ENCODE measurements at places on chromosomes 13 and 19.

DNA sequence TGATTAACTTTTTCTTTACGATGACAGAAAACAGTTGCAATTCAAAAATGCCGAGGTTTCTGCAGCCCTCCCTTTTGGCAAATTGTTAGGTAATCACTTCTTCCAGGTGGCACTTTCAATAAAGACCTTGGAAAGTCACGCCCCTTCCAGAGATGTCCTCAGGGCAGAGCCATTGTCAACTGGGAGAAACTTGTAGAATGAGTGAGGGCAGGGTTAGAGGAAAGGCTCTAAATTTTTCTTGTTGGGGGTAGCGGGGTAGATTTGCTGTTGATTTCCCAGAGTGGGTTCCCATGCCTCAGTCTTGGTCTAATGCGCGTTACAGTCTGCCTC lies 421.1 kb downstream of the FGF9 start:
- DNase-seq: no peak

DNA sequence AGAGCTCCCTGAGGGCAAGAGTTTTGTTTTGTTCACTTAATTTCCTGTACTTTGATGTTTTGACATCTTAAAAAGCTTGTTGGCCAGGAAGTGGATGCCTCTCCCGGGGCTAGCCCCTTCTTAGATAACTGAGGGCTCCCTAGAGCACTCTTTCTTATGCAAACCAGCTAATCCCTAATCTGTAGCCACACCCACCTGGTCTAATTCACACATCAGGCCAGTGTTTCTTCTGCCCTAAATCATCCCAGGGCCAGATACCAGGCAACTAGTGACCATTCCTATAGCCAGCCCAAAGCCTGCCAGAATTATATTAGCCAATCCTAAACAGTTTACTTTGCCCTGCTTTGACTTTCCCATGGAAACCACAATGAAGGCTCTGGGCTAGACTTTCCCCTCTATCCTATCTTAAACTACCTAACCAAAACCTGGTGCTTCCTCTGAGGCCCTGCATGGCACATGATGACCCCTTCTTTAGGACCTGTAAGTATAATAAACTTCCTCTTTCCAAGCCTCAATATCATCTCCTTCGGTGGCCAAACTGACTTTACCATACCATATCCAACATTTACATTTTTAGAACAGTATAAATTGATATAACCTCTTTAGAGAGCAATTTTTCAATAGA lies 24.8 kb downstream of the WBP4 start:
- DNase-seq: no peak

- DNase-seq: no peak
Measured at GRCh38 chr13:32105653-32106313, 74.2 kb downstream of the FRY start.

- no peak for DNase-seq
Measured at GRCh38 chr13:60494296-60494695, 97.3 kb downstream of the TDRD3 start.

- no peak for DNase-seq
Measured at GRCh38 chr13:30802501-30802900, 67.2 kb downstream of the ALOX5AP start.

- DNase-seq: no peak
Measured at GRCh38 chr13:49443357-49443703, 534 bp downstream of the CAB39L start.

DNA sequence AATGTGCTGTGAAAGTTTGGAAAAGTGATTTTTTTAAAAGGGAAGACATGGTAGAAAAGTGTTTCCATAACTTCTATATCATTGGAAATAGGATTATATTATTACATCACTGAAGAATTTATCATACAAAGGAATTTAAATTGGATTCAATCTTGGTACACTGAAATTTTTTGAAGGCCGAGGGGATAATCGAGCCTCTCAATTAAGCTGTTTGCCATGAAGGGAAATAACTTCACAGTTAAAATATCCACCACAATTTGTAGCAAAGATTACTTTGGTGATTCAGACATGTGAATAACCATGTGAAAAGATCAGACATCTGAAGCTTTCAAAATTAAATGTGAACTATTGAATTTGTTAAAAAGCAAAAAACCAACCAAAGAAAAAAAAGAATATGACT lies 215.3 kb downstream of the KLF5 start:
- no peak for DNase-seq

DNA sequence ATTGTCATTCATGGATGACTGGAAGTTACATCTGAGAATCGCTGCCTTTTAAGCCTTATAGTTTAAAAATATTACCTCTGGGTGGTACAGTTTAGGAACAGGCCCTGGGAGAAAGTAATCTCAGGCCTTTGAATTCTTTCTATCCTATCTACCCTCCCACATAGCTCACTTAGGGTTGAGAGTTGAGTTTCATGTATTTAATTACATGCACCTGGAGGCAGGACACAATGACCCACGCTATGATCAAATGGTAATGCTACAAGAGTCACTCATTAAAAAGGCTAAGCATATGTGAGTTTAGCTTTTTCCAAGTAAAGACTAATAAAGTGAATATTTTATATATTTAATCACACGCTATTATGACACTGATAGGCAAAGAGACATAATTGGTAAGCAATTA lies 25.3 kb upstream of the MED4 start:
- DNase-seq: no peak

GRCh38 chr13:81488021-81488420 lies 1147.1 kb upstream of the SPRY2 start:
- no peak for DNase-seq

DNA sequence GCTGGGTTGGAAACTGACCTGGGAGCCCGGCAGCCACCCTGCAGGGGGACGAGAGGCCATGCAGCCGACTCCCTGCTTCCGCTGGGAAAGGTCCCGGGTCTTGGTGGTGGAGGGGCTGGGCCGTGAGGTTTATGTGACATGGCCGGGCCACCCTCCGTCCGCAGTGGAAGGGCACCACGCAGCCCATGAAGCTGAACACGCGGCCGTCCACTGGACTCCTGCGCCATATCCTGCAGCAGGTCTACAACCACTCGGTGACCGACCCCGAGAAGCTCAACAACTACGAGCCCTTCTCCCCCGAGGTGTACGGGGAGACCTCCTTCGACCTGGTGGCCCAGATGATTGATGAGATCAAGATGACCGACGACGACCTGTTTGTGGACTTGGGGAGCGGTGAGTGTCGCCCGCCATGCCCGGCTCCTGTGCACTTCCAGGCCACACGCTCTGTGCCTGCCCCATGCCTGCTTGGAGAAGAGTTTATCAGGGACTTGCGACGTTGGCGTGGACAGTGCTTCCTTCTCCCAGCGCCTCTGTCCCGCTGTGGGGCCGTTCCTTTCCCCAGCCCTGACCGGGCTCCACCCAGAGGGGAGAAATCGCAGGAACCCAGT lies 27.2 kb downstream of the DOT1L start:
- no peak for DNase-seq

- DNase-seq: no peak
Measured at GRCh38 chr19:3699741-3700241, 477 bp downstream of the PIP5K1C start.

DNA sequence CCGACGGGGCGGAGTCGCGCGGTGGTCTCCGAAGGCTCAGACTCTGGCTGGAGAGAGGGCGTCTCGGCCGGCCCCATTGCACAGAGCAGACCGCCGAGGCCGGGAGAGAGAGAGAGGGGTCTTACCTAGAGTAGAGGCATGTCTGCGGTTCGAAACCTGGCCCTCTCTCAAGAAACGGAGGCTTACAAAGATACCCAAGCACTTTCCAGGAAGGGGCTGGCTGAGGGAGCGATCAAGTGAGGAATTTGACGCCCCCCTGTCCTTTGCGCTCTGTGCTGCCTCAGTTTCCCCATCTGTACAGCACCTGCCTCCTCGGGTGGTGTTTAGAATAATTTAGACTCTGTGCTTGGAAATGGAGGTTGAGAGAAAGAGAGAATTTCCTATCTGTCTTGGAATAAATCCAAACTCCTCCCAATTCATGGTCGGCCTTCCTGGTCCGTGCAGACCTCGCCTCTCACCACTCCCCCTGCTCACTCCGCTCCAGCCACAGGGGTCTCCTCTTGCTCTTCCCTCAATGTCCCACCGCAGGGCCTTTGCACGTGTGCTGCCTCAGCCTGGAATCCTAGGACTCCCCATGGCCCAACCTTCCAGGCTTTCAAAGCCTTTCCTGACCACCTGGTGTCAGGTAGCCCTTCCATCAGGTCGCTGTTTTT lies 658 bp upstream of the ISOC2 start:
- no peak for DNase-seq

- no peak for DNase-seq
Measured at GRCh38 chr19:46890423-46891170, 29.8 kb downstream of the ARHGAP35 start.

GRCh38 chr13:99985241-99985874 lies 3.8 kb downstream of the ZIC2 start:
- no peak for DNase-seq

- DNase-seq: peak; percentile 47
Measured at GRCh38 chr13:48492470-48493065, 40.3 kb downstream of the RCBTB2 start.

DNA sequence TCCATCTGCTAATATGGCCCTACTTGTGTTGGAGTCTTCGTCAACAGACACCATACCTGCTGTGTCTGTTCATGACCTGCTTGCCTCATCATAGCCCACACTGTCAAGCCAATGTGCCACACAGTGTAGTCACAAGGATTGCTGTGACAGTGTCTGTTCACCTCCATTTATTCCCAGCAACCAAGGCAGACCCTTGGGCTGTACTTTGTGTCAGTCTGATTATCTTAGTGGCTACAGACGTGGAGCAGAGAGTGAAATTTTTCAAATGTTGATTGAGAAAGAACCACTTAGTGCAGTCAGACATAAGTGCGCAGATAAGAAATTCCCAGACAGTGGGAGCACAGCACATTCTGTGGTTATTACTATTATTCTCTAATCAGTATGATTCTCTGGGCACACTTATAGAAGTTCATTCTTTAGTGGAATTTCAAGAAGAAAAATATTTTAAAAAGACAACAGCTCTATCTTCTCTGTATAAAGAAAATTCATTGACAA lies 184.6 kb downstream of the GPC6 start:
- no peak for DNase-seq

Data from ascending aorta (tissue), 2 donors.